ENCODE measurements at places on chromosomes 4 and X. TPM values are rescaled to one million over a fixed set of nuclear protein-coding genes. Genes with fewer than 3 reads are reported as not detected.

GRCh38 chr4:139118365-139118764, 58.7 kb downstream of the ELF2 start:
- H3K4me3 ChIP-seq, result no peak overlapping the region
- DNase-seq, result no peak
- no peaks in the 10 kb centered on the region for H3K36me3 ChIP-seq
- no peak overlapping the region for H3K27ac ChIP-seq
- no peaks in the 10 kb centered on the region for H3K4me1 ChIP-seq

- no peaks in the 10 kb centered on the region for H3K27me3 ChIP-seq
- H3K4me3 ChIP-seq, result no peak overlapping the region
- no peaks in the 10 kb centered on the region for H3K36me3 ChIP-seq
- H3K27ac ChIP-seq, result no peak overlapping the region
- no peak for DNase-seq
Observed at GRCh38 chr4:10740891-10741620, 56.5 kb upstream of the CLNK start.

GRCh38 chrX:30654989-30655607, 1.9 kb downstream of the GK start:
- H3K4me1 ChIP-seq, result peaks cover 10% of the 10 kb centered on the region
- H3K36me3 ChIP-seq, result no peaks in the 10 kb centered on the region
- DNase-seq, result no peak
- no peaks in the 10 kb centered on the region for H3K27me3 ChIP-seq
- no peak overlapping the region for H3K4me3 ChIP-seq

GRCh38 chrX:40976981-40977380, 108.3 kb upstream of the USP9X start:
- H3K27me3 ChIP-seq, result no peaks in the 10 kb centered on the region
- H3K27ac ChIP-seq, result no peak overlapping the region
- DNase-seq, result no peak

DNA sequence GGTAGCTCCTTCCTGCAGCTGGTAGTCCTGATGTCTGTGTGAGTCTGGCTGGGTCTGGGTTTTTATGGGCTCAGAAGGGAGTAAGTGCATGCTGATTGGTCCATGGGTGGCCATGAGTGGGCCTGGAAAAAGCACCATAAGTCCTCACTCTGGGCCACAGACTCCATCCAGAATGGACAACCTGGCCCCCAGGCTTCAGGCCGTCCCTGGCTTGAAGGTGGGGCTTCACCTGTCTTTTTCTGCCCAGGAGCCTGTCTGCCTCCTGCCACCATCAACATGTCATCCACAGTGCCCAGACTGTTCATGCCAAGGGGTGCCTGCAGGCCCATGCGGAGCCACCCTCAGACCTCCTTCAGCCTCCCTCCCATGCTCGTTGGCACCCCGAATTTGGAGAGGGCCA, 620.0 kb downstream of the RAPGEF2 start:
- no peak for DNase-seq
- no peak overlapping the region for H3K4me3 ChIP-seq
- no peak overlapping the region for H3K27ac ChIP-seq
- H3K36me3 ChIP-seq, result no peaks in the 10 kb centered on the region
- no peaks in the 10 kb centered on the region for H3K27me3 ChIP-seq

DNA sequence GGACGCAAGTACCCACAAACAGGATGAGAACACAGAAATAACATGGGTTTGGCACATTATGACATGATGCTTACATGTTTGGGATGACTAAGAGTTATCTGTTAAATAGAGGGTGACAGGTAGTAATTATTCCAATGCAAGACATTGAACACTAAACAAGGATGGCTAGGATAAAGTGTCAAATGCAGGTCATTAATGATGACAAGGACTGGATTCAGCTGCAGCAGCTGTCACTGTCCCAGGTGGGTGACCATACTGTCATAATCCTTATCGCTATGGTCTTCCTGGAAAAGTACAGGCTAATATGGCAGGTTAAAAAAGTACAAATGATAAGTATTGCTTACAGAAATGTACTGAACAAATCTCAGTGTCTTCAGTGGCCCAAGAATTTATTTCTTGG, 123.9 kb downstream of the ANTXR2 start:
- no peaks in the 10 kb centered on the region for H3K27me3 ChIP-seq
- no peak overlapping the region for H3K27ac ChIP-seq
- H3K4me1 ChIP-seq, result no peaks in the 10 kb centered on the region
- DNase-seq, result no peak

Gene GPRASP2
- total RNA-seq, result 6.9 TPM

Gene LRAT
- not detected for total RNA-seq

Gene TLR3
- 0.36 TPM for total RNA-seq
